Nephron progenitor cell (in vitro differentiated cells): ENCODE measurements at places on chromosomes 2 and 18.
A peak's percentile ranks its signal among the peaks of the same experiment; 100 is the strongest.

DNA sequence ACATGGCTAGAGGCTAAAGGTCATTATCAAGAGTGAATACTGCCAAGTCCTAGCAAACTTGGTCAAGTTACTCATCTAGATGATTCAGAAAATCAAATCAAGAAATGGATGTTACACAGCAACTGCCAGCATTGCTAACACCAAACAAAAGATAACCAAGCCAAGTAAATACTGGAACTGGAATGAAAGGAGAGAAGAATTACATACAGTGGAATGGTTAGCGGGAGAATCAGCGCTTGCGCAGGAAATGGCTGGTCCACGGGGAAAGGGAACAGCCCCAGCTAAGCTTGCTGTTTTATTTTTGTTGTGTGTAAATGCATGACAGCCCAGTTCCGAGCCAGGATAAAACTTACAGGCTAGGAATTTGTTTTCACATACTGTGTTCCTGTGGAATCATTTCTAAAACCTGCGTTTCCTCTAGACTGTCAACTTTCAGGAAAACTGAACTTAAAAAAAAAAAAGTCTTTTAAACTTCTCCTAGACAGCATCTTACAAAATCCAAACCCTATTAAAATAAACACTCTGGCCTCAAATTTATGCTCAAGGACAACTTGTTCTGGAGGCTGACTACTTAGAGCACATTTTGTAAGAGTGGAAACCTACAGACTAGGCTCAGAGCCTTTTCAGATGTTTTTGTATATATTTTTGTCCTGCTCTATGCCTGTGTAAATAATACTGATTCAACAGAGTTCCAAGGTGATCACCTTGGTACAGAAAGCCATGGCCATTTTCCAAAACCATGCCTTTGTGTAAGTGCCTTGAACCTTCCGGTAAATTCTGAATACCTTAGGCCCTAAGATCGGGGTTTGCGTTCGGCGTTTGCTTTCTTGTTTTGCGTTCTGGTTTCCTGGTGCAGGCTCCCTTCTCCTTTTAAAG is 30.7 kb upstream of the TXNDC2 start:
- DNase-seq: no peak

DNA sequence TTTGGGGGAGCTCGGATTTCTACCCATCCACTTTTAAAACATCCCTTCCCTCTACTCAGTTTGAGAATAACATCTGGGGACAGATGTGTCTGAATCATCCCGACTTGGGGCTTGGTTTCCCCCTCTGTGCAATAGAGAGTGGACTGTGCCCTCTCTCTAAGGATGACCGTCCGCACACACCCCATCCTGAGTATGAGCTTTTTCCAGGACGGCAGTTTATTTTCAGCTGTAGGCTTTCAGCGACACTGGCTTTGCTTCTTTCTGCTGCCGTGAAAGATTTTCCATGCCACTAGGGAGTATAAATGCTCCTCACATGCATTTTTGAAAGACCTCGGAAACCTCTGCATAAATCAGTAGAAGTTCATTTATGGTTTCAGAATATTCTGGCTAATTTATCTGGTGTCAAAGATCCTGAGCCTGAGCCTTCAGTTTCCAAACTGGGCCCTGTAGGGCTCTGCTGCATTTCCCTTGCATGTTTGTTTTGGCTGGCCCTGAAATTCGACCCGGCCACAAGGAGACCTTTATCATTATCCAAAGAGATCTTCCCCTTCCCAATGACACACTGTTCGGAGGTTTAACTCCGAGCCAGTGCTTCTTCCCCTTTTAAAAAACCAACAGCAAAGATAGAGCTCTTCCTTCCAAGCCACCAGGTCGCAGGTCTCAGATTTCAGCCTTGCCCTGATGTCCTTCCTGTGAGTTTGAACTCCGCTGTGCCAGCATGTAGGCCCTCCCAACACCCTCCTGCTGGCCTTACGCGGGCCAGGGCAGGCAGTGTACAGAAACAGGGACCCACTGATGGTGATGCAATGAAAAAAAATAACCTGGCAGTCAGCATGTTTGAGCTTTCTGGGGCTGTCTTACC is 53.3 kb downstream of the FECH start:
- DNase-seq: peak; percentile 53

- no peak for DNase-seq
Measured at GRCh38 chr2:145654746-145655145, 1134.8 kb upstream of the ZEB2 start.

GRCh38 chr2:68643011-68643873 is at the start of gene PROKR1:
Gene PROKR1, plus strand, starts transcription at chr2:68643579. Its CDS starts 2,243 bp downstream, at chr2:68645822.
- peak; percentile 79 for DNase-seq

- DNase-seq: no peak
Measured at GRCh38 chr2:86499326-86499725, 58.2 kb downstream of the KDM3A start.

DNA sequence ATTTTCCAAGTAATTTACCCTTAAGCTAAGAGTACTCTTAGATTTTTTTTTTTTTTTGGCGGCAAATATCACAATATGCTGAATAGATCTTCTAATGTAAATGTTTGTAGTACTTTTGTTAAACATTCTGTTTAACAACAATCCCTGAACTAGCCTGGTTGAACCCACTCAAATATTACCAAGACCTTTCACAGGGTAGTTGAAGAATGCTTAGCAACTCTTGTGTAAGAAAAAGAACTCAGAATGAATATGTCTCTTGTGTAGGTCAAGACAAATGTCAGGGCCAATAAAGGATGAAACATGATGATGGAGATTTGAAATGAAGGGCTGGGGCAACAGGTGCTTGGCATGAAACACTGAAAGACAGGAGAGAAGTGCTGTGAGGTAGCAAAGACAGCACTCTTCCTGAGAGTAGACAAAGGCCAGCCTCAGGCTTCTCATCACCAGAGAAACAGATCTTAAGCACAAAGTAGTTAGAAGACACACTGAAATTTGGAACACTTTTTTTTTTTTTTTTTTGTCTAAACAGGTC is 597.3 kb downstream of the ERBB4 start:
- no peak for DNase-seq

GRCh38 chr2:240329778-240330177 is 105.7 kb upstream of the GPC1 start:
- no peak for DNase-seq

GRCh38 chr18:35938158-35938557 is 34.3 kb upstream of the RMP24 start:
- DNase-seq: no peak

DNA sequence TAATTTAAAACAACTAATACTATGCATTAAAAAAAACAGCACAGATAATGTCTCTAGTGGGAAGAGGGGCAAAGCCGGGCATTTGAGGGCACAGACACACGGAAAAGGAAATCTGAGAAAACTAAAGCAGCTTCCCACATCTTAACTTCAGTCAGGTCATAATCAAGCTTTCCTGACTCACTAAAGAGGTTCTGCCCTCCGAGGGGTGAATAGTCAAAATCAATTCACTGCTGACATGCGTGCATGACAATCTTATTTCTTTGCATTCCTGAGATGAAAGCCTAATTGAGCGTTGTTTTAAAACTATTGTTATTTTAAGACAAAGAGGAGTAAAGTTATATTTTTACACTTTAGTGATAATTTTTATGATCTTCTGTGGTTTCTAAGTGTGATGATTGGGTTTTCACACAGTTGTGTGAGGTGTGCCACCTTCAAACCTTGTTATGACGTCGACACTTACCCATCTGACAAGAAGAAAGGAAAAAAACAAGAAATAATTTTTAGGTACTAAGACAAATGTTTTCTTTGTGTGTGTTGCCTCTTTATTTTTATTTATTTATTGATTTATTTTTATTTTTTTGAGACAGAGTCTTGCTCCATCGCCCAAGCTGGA is 90.9 kb downstream of the GATA6 start:
- DNase-seq: no peak

- DNase-seq: peak; percentile 99
Measured at GRCh38 chr2:29921560-29921915, at the start of gene ALK. Gene ALK, minus strand, starts transcription at chr2:29921586. Its CDS starts 927 bp downstream, at chr2:29920659.

- peak; percentile 89 for DNase-seq
Measured at GRCh38 chr2:46461011-46461674, 18.2 kb upstream of the TMEM247 start.

GRCh38 chr2:217979151-217979811 is 23.5 kb downstream of the TNS1 start:
- peak; percentile 63 for DNase-seq

- no peak for DNase-seq
Measured at GRCh38 chr2:238251986-238252385, 12.1 kb upstream of the HES6 start.

- DNase-seq: no peak
Measured at GRCh38 chr18:74281980-74282754, 9.6 kb downstream of the CYB5A start.

DNA sequence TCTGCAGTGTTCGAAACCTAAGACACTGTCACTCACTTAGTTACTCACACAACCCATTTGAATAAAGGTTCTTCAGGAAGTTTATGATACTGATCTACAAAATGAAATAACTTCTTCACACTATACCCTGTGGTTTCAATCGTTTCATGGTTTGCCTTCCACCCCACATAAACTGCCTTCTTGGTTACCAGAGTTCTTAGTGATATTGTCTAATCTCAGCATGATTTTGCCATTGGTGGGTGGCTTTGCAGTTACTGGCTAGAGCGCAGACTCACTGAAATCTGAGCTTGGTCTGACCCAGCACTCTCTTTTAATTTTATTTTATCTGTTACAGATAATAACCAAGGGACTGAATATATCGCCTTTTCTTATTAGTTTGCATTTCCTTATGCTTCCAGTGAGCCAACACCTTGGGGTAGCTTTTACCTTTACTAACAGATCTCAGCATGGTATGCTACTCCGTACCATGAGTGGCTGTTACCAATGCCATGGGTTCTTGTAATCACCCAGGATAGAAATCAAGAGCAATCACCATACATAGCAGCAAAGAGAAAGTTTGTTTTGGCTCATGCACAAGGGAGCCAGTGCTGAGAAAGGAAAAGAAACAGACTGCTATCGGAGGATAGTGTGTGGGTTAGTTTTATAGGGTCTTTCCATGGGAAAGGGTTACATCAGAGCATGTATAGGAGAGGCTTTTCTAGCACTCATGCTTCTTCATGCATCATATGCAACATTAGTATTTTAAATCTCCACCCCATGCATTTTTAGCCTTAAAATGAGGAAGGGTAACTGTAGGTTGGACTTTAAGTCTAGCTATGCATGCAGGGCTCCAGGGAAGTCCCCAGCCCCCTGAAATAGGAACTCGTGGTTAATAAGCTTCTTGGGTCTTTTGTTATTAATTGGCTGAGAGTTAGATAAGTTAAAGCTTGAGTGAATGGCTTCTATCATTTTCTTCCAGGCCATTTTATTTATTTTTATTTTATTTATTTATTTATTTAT is 33.3 kb downstream of the ANXA4 start:
- no peak for DNase-seq

DNA sequence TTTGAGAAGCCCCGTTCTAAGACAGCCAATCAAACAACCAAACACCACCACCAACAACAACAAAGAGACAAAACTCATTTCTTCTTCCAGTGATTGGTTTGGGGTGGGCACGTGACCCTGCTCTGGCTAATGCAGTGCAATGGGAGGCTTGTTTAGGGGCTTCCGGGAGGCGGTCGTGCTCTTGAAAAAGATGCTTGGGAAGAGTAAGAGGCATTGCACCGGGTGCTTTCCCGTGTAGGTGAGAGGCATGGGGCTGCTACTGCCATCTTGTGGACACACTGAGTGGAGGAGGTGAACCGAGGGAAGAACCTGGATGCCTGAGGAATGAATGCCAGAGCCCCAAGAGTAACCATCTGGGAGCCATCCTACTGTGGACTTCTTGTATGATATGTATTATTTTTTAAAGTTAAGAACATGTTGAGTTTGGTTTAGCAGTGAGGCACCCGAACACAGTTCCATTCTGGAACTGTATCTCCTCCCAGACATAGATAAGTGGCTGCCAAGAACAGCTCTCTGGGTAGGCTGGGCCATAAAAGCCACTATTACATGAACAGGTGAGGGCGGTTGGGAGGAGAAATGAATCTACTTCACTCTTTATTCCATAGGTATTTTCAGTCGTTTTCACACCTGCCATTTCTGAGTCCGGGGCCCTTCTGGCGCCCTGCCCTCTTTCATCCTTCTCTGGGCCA is 19.1 kb upstream of the ARHGAP25 start:
- peak; percentile 64 for DNase-seq

DNA sequence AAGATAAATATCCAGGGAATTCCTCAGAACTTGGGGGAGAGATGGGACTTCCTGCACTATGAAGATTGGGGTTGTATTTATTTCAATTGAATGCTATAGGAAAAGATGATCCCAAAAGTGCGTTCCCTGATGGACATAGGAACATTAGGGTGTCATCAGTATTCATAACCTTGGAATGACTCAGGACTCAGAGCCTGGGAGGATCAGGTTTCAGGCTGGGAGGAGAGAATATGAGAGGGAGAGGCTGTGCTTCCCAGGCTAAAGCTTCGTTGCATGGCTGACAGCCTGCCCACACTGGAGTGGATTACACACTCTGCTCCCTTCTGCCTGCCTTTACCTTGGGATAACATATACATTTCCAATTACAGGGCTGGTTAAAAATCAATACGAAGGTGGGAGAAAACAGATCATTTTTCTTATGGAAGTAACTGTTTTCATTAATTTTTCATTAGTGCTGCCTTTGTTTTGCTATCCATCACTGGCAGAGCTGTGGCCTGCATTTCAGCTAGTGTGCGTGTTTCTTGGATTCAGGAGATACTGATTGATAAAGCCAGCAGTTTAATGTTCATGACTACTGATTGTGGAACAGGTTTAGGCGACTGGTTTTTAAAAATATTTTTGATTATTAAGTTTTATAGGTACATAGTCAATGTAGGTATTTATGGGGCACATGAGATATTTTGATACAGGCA is 118.7 kb downstream of the KCTD1 start:
- DNase-seq: peak; percentile 39

- DNase-seq: no peak
Measured at GRCh38 chr2:47595687-47596086, 187.3 kb upstream of the MSH6 start.

GRCh38 chr2:214395040-214395439 is 15.8 kb upstream of the VWC2L start:
- no peak for DNase-seq

DNA sequence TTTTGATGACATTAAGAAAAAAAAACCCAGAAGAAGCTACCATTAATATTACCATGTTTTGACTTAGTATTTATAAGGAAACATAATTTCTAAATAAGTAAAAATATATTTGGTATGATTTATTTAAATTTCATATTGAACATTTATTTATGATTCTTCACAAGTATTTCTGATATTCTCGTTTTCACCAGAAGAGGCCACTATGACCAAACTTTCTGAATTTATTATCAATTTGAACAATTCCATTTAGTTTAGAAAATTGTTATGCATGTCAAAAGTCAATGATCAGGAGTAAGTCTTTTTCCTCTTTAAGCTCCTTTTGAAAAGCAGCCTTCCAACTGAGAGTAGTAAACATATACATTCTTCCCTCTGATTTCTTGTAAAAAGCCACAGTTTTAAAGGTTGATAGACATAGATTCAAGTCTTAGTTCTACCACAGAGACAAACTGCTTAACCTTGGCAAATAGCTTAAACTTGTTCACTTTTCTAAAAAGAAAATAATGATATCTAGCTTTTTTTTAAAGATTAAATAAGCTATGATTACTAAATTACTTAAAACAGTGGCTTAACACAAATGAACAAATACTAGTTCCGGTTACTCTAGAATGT is 329.9 kb downstream of the TRIB2 start:
- DNase-seq: no peak
